Naive B cell (primary cell): ENCODE measurements at places on chromosomes 12 and 14.

- peak; percentile 70 for DNase-seq
Observed at GRCh38 chr14:24080888-24081738, 9.8 kb downstream of the CPNE6 start.

GRCh38 chr12:100827901-100828520 lies 33.4 kb downstream of the ANO4 start:
- no peak for DNase-seq

- no peak for DNase-seq
Observed at GRCh38 chr12:42683933-42684801, 94.6 kb upstream of the PRICKLE1 start.

DNA sequence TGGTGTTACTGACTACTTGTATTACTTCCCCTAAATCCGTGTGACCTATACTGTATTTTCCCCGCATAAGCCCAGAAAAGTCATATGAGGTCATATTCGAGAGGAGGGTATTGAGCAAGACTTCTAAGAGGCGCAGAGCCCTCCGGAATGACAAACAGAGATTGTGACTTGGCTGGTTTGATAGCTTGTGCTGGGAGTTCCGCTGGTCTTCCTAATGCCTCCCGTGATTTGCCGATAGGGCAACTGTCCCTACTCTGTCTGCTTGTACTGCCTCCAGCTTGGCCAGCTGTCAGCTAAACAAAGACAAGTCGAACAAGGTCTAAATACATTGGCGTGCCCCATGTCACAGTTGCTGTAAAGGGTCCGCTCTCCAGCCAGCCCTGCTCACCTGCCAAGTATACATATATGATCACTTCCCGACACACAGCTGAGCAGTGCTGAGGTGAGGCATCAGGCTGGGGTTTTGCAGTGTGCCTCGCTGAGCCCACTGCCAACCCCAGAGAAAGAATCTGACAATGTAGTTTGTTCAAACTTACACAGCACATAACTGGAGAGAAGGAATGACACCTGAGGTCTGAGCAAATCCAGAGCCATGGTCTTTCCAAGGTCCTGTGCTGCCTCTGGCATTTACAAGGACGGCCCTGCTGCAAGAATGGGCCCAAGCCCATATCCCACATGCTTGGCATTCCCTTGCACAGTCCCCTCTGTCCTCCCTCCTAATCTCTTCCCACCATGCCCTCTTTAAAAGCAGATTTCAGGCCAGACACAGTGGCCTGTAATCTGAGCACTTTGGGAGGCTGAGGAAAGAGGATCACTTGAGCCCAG lies 23.7 kb downstream of the LGMN start:
- DNase-seq: no peak

- DNase-seq: no peak
Observed at GRCh38 chr12:6716874-6717437, 6.9 kb upstream of the COPS7A start.

- no peak for DNase-seq
Observed at GRCh38 chr14:104776481-104776880, 19.1 kb downstream of the AKT1 start.

DNA sequence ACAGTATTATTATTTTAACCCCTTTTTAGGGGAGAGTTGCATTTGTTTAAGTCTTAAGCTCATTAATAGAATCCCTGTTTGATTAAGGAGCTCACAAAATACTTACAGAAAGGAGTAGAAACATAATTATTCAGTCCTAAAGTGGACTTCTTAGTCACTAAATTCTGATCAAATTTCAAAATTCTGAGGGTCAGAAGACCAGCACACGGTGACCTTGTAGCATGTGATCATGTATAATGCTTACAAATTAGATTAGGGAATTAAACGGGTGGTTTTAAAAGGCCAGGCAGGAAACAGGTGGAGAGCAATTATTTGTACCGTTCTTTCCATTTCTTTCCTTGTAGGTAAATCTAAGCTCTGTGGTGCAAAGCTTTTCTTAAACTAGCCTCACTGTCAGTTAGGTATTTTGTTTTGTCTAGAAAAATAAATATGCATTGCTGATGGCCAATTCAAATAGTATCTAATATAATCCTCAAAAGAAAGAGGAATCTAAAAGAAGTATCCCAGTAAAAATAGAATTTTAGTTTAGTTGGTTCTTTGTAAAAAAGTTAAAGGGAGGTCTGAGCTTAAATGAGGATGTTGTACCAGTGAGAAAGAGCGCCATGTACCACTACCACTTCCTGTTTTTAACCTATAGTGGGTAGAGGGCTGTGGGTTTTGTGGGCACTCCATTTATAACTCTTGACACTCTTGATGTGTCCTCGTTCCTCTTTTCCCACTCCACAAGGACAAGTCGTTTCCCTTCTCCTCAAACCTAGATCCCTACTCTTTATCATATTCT lies 51.1 kb downstream of the SLC38A1 start:
- peak; percentile 86 for DNase-seq

GRCh38 chr12:12158858-12159257 lies 88.1 kb downstream of the BCL2L14 start:
- no peak for DNase-seq

DNA sequence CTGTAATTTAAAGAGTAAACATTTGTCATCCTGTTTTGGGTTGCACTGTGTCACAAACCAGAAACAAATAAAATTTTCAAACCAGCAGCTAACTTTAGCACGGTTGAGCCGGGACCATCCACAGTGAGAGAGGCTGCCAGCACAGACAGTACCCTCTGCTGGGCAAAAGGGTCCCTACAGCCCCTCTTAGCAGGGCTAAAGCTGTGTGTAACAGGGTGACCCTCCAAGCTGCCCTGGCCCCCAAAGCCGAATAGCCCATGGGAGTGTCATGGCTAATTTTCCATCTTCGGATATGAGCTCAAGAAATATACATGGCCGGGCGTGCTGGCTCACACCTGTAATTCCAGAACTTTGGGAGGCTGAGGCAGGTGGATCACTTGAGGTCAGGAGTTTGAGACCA lies 157.1 kb upstream of the GRIN2B start:
- DNase-seq: no peak

DNA sequence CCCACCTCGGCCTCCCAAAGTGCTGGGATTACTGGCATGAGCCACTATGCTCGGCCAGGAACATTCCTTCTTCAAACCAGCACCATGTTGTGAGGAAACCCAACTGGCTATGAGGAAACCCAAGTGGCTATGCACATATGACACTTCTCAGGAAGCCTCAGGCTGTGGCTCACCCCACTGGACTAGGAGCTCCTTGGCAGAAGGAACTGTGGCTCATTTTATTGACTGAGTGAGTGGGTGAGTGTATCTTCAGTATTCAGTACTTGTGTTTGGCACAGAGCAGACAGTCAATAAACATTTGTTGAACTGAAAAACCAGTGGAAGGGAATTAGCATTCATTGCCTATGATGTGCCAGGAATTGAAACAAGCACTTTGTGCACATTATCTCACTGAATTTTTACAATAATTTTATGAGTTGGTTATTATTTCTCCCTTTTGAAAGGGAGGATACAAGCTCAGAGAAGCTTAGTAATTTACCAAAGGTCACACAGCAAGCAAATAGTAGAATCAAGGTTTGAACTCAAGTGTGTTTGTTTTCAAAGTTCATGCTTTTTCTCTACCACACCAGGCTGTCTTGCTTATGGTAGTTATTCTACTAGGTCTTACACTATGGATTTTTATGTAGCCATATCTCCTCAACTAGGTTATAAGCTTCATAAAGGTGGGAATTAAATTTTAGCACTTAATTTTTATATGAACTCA lies 121.6 kb downstream of the VEZT start:
- no peak for DNase-seq

- peak; percentile 91 for DNase-seq
Observed at GRCh38 chr12:101743724-101744472, 4.6 kb upstream of the SYCP3 start.

- DNase-seq: peak; percentile 11
Observed at GRCh38 chr14:75295061-75295461, 16.4 kb downstream of the FOS start.

GRCh38 chr12:6420364-6420763 lies 24.4 kb upstream of the CD27 start:
- DNase-seq: no peak

GRCh38 chr14:58637391-58638230 lies at the start of gene DACT1:
Gene DACT1, plus strand, starts transcription at chr14:58637962. Its CDS starts 241 bp downstream, at chr14:58638203.
- DNase-seq: peak; percentile 76

GRCh38 chr14:75905147-75905904 lies 76.5 kb downstream of the TGFB3 start:
- no peak for DNase-seq

DNA sequence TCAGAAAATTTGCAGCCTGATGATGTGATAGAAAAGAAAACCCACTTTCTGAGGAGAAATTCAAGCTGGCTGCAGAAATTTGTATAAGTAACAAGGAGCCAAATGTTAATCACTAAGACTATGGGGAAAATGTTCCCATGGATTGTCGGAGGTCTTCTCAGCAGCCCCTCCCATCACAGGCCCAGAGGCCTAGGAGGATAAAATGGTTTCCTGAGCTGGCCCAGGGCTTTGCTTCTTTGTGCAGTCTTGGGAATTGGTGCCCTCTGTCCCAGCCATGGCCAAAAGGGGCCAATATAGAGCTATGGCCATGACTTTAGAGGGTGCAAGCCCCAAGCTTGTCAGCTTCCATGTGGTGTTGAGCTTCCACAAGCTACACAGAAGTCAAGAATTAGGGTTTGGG lies 335.9 kb downstream of the ATP23 start:
- DNase-seq: no peak

GRCh38 chr12:120588948-120589930 lies 8.0 kb upstream of the POP5 start:
- DNase-seq: no peak

DNA sequence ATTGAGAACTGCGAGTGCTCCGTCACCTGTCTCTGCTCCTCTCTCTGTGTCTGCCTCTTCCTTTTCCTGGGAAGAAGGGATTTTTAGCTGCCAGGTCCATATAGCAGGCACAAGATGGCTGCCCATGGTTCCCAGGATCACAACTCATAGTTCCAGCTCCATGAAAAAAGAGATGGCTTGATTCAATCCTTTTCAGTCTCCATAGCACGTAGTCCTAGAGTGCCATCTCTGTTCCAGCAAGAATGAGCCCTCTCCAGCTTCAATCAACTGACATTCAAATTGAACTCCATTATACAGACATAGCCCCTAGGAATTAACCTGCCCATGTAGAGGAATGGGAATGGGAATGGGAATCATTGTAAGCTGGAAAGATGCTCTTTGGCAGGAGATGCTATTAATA lies 34.7 kb upstream of the RTRAF start:
- DNase-seq: no peak

- no peak for DNase-seq
Observed at GRCh38 chr12:54592316-54592715, 3.9 kb upstream of the PPP1R1A start.
